AG04450 (cell line): ENCODE measurements at places on chromosomes 1 and 21. TPM values are rescaled to one million over a fixed set of nuclear protein-coding genes. Genes with fewer than 3 reads are reported as not detected.

Gene LYPD8
- not detected in 2 replicates for polyA plus RNA-seq

DNA sequence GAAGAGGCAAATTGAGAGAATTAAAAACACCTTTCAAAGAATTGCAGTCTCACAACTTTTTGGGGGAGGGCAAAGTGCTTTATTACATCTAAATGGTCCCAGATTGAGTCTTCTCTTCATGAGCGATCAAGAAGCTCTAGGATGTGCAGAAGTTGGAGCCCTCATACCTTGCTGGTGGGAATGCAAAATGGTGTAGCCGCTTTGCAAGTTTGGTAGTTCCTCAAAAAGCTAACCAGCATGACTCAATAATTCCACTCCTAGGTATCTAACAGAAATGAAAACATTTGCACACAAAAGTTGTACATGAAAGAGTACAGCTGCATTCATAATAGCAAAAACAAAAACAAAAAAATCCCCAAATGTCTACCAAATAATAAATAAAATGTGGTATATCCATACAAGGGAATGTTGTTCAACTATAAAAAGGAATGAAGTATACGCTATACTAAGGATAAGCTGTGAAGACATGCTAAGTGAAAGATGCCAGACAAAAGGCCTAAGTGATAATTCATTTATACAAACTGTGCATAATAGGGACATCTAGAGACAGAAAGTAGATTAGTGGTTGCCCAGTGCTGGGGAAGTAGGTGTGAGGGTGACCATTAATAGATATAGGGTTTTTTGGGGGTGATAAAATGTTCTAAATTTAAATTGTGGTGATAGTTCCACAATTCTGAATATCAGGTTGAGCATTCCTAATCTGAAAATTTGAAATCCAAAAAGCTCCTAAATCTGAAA, 55.2 kb downstream of the SELENOF start:
- DNase-seq = no peak

DNA sequence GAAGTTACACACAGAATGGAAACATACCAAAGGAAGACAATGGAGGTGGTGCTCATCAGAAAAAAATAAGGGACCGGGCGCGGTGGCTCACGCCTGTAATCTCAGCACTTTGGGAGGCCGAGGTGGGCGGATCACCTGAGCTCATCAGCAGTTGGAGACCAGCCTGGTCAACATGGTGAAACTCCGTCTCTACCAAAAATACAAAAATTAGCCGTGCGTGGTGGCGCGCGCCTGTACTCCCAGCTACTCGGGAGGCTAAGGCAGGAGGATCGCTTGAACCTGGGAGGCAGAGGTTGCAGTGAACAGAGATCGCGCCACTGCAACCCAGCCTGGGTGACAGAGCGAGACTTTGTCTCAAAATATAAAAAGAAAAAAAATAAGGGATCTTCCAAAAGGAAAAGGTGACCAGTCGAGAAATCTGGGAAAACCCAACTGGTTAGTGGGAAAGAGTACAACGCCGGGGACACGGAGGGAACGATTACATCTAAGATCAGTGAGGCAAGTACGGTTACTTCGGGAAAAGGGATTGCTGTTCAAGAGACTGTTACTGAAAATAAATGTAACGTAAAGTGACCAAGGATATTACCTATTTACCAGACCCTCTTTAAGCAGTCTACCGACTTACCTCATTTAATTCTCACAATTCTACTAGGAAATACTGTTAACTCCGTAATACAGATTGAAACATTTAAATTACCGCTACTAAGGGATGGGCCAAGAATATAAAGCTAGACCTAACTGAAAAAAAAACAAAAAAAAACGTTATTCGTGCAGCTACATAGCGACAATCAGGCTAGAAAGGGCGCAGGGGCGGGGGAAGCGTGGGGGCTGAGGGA, 822 bp downstream of the CCT3 start:
- DNase-seq = no peak

- DNase-seq = no peak
Measured at GRCh38 chr1:67250051-67250653, 57.5 kb upstream of the IL12RB2 start.

DNA sequence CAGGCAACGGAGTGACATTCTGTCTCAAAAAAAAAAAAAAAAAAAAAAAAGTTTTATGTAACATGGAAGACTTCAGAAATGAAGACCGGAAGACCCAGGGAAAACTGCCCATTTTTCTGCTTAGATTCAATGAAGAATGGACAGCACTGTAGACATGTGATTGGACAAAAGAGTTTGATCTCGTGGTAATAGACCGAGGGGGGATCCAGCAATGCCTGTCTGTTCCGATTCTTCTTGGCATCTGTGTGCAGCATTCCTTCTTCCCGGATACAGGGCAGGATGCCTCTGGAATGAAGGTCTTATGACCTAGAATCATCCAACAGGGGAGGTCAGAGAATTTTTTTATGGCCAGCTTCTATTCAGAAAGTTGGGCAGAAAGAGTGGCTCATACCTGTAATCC, 5.6 kb upstream of the LYST start:
- DNase-seq = no peak

GRCh38 chr1:28199328-28200233, 23.1 kb upstream of the PTAFR start:
- DNase-seq = no peak

DNA sequence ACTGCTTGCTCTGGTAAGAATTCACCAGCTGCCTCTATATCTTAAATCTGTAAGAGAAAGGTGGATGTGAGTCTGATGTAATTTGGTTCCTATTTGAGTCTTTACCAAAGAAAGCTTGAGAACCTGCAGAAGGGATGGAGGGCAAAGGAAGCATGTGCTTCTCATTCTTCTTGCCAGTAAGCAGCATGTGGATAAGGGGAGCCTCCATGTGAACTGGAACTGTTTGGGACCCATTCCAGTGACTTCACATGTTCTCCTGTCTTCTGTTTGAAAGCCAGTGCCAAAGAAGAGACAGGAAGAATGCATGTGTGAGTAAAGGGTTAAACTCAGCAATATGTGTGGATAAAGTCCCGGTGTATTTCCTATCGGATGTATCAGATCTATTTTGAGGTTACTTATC, 119.6 kb upstream of the ADGRL2 start:
- DNase-seq = no peak

Gene TRIM58
- 0.09 and 0.10 TPM in 2 replicates for polyA plus RNA-seq

Gene HPDL
- 0.22 and 0.50 TPM in 2 replicates for polyA plus RNA-seq

GRCh38 chr1:41917835-41918449, 780 bp downstream of the HIVEP3 start:
- DNase-seq = no peak

Gene MROH9
- polyA plus RNA-seq = not detected in 2 replicates

DNA sequence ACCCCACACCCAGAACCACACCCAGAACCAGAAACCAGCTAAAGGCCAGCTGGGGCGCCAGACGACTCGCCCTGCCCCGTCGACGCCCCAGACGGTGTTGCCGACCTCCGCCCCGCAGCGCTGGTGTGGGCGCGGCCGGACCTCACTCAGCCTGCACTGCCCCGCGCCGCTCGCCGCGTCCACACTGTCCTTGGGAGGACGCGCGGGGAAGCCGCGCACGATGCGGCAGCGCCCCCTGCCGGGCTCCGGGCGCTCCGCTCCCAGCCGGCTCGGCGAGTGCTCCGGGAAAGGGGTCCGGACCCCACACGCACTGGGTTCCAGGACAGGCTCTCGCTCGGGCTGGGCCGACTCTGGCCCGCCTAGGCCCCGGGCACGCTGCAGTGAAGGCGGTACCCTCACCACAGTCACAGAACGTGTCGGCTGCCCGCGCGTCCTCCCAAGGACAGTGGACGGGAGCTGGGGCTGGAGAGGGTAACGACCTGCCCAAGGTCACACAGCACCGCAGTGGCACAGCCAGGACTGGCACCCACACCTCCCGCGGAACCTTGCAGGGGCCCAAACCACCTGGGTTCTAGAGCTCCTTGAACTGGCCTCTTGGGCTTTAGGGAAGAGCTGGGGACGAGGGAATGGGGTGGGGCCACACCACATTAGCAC, 90.2 kb downstream of the DMRTA2 start:
- no peak for DNase-seq

GRCh38 chr1:100335436-100335835, 16.9 kb upstream of the CDC14A start:
- DNase-seq = no peak

- DNase-seq = no peak
Measured at GRCh38 chr1:173058556-173058955, 7.8 kb upstream of the TNFSF18 start.

- DNase-seq = no peak
Measured at GRCh38 chr1:18057623-18058022, 50.0 kb upstream of the IGSF21 start.

DNA sequence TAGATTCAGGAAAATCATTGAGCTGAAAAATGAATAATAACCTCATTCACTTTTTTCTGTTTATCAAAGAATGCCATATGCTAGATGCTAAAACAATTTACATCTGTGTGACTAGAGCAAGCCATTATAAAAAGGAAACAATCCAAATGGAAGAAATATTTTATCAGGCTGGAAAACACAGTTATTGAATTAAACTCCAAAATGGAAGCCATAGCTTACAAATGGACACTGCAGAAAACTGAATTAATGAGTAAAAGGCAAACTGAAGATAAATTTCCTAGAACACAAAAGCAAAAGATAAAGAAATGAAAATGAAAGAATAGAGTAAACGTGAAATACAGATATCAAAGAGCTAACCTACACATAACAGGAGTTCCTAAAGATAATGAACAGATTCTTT, 33.1 kb upstream of the IL10 start:
- DNase-seq = no peak

DNA sequence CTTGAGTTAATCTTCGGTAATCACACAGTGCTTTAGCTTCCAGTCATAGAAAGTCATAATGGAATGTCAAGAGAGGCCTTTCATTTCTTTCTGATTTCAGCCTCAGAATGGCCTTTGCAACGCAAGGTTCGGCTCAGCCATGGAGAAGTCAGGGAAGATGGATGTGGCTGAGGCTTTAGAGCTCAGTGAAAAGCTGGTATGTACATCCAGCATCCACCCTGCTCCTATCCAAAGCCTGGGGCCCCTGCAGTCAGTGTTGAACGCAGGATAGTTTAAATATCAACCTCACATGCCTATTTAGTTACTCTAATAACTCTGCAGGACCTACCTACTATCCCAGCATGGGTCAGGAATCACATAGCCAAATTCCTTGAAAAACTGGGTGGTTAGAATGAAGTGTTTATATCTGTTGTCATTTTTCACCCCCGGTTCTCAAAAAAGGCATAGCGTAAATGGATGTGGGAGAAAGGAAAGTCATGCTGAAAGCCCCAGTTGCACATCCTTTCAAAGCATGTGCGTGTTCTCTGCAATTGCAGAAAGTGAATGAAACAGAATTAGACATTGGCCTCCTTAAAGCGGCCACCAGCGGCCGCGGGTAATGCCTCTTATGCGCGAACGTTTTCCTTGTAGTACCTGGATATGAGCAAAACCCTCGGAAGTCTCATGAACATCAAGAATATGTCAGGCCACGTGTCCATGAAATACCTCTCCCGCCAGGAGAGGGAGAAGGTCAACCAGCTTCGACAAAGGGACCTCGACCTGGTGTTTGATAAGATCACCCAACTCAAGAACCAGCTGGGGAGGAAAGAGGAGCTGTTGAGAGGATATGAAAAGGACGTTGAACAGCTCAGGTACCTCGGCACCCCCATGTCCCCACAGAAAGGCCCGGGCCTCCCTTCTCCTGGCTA, 28.8 kb upstream of the EFHD2 start:
- no peak for DNase-seq

GRCh38 chr1:110148961-110149360, 1.3 kb upstream of the SLC6A17 start:
- DNase-seq = no peak

DNA sequence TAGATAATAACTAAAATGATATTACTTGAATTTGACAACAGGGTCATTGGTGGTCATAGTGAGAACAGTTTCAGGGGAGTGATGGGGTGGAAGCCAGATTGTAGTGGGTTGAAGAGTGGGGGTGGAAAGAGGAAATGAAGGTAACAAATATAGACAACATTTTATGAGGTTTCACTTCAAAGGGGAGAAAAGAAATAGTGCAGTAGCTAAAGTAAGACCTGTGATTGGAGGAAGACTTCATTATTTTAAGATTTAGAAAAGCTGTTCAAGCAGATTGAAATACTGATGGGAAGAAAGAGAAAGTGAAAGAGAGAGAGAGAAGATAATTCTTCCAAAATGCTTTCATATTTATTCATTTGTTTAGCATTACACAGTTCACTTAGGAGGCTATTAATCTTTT, 52.0 kb upstream of the KCNA3 start:
- no peak for DNase-seq

Gene CDC42SE1
- polyA plus RNA-seq = 66.3 and 70.3 TPM in 2 replicates

Gene INTS11
- 52.8 and 69.5 TPM in 2 replicates for polyA plus RNA-seq
